ENCODE measurements at places on chromosomes 1 and 21. TPM values are rescaled to one million over a fixed set of nuclear protein-coding genes. Genes with fewer than 3 reads are reported as not detected.

DNA sequence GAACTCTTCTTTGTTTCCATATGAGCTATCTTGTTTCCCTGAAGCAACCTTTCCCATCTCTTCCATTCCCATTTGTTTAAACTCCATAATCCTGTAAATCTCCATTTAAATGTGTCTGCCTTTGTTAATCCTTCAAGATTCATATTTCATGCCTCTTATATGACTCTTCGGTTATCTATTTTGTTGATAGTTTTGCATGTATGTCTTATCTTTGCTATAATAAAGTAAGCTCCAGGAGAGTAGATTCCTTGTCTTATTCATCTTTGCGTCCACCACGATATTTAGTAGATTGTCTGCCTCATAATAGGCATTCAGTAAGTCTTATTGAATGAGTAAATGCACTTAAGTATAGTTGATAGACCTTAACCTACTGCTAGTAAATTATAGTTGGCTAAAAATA, 18.4 kb downstream of the CLIC4 start:
- DNase-seq, result no peak

- DNase-seq, result no peak
Measured at GRCh38 chr1:160204526-160205241, 500 bp upstream of the PEA15 start.

- no peak for DNase-seq
Measured at GRCh38 chr1:170929835-170930554, 5.3 kb upstream of the MROH9 start.

DNA sequence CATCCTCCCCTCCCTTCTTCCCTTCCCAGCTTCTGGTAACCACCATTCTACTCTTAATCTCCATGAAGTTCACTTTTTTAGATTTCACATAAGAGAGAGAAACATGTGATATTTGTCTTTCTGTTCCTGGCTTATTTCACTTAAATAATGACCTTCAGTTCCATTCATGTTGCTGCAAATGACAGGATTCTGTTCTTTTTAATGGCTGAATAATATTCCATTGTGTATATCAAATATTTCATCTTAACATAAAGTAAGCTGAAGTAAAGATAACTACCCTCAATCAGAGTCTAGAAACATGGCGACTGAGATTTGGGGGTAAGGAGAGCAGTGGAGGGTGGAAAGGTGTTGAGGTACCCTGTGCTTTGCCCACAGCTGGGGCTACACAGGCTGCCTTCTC, 68.9 kb downstream of the RHOU start:
- DNase-seq, result no peak

- no peak for DNase-seq
Measured at GRCh38 chr1:157170677-157171515, 32.7 kb upstream of the ETV3 start.

- no peak for DNase-seq
Measured at GRCh38 chr1:243926803-243927245, 76.8 kb upstream of the AKT3 start.

- peak; percentile 93 for DNase-seq
Measured at GRCh38 chr1:39845569-39846566, 37.4 kb downstream of the TRIT1 start.

- no peak for DNase-seq
Measured at GRCh38 chr1:184632415-184633175, 122.1 kb downstream of the EDEM3 start.

- no peak for DNase-seq
Measured at GRCh38 chr1:245409341-245410195, 254.8 kb downstream of the KIF26B start.

- DNase-seq, result no peak
Measured at GRCh38 chr1:91402023-91402422, 2.6 kb downstream of the HFM1 start.

Gene PEX11B
- total RNA-seq, result 21.1 TPM

GRCh38 chr1:37473431-37474045, 842 bp upstream of the ZC3H12A start:
- DNase-seq, result no peak

DNA sequence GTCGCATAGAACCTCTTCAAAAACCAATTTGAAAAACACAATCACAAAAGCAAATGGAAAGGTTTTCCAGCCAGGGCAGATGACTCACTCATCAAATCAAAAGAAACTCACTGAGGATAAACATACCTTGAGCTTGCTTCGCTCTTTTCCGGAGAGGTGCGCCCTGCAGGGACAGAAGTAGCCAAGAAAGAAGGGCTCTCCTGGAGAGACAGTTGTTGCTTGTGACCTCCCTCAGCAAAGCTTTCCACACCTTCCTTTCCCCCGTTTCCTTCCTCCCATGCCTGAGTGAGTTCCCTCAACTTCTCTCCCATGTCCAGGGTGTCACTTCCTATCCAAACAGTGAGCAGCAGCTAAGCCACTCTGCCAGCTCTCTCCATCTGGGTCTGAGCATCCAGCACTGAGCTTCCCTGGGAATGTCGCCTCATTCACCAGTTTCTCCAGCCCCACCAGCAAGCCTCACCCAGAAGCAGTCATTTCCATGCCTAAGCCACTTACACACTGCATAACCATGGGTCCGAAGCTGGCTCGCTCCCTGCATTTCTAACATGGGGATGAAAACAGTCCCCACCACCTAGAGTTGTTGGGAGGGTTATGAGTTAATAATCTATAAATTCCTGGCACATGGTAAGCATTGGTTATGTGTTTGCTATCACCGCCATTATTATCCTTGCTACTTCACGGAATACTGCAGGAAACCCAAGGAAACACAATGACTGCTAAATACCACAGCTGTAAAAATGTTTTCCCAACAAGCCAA, 75.0 kb downstream of the PTPN14 start:
- DNase-seq, result peak; percentile 50

DNA sequence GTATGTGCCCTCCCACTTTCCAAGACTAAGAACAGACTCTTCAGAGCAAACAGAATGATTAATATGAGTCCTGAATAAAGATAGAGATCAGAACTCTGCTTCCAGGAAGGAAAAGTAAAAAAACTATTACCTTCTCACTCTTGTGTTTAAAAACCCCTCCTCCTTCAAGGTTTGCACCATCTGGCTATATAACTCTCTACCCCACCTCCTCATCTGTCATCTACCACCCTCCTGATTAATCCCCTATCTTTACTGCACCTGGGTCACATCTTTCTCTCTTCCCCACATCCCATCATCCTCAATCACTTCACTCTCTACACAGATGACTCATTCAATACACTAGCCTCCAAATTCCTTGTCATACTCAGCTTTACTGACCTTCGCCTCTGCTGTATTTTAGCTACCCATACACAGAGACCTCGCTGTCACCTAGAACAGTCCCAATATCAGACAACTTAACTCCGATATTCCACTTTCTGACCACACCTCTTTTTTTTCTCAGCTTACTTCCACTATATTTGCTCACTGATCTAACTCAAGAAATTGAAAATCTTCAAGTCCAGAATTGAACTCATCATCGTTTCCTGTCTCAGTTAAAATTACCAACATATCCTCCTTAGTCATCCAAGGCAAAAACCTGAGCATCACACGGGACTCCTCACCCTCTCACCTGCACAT, 3.7 kb downstream of the SCMH1 start:
- DNase-seq, result no peak

DNA sequence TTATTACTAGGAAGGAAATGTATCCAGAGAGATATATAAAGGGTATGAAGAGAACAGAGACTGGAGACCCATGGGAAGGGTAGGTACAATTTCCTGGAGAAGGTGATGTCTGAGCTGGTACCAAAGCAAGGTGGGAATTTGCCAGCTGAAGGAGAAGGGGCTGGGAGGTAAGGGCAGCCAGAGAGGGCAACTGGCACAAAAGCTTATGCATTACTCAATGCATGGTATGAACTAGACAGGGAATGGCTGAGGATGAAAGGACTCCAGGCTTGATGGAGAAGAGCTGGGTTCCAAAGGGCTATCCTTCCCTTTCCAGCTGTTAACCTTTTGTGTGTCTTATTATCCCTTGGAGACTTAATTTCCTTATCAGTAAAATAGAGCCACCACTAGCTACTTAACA, 113.6 kb upstream of the GADD45A start:
- DNase-seq, result no peak

DNA sequence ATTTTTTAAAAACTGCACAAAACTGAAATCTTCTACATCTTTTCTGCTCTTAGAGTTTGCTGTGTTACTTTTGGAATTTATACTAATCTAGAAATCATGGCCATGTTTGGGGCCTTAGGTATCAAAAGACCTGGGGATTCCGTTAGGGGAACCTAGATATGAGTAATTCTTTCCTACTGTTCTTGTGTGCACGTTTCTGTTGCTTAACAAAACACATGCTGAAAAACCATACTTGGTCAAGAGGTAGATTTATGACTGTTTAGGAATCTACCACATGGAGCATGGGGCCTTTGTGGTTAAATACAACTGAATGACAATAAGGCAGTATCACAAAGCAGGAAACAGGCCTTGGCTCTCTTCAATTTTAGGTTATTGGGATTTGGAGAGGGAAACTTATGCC, 291.9 kb upstream of the USP25 start:
- no peak for DNase-seq

Gene SPATA21
- total RNA-seq, result not detected

DNA sequence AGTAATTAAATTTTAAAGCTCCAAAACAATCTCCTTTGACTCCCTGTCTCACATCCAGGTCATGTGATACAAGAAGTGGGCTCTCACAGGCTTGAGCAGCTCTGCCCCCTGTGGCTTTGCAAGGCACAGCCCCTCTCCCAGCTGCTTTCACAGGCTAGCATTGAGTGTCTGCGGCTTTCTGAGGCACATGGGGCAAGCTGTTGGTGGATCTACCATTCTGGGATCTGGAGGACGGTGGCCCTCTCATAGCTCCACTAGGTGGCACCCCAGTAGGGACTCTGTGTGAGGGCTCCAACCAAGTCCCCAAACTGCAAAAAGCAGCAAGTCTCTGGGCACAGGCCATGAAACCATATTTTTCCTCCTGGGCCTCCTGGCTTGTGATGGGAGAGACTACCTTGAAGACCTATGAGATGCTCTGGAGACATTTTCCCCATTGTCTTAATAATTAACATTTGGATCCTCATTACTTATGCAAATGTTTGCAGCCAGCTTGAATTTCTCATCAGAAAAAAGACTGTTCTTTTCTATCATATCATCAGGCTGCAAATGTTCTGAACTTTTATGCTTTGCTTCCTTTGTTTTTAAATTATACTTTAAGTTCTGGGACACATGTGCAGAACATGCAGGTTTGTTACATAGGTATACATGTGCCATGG, 554.1 kb upstream of the OLFM3 start:
- DNase-seq, result no peak

GRCh38 chr1:241167121-241167630, 189.8 kb downstream of the RGS7 start:
- DNase-seq, result peak; percentile 21

GRCh38 chr1:226063977-226064815, 1.7 kb downstream of the H3-3A start:
- no peak for DNase-seq

DNA sequence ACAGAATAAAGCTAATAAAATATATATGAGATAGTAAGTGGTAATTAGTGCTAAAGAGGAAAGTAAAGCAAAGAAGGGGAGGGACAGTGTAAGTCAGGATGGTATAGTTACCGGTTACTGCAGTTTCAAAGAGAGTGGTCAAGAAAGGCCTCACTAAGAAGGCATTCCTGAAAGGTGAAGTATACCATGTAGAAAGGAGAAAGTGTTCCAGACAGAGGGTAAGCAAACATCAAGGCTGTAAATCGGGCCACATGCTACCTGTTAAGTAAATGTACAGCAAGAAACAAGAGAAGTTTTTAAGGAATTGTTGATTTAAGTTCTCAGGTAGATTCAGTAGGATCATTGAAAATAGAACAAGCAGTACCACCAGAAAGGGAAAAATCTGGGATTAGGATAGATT, 9.7 kb downstream of the DESI2 start:
- no peak for DNase-seq

DNA sequence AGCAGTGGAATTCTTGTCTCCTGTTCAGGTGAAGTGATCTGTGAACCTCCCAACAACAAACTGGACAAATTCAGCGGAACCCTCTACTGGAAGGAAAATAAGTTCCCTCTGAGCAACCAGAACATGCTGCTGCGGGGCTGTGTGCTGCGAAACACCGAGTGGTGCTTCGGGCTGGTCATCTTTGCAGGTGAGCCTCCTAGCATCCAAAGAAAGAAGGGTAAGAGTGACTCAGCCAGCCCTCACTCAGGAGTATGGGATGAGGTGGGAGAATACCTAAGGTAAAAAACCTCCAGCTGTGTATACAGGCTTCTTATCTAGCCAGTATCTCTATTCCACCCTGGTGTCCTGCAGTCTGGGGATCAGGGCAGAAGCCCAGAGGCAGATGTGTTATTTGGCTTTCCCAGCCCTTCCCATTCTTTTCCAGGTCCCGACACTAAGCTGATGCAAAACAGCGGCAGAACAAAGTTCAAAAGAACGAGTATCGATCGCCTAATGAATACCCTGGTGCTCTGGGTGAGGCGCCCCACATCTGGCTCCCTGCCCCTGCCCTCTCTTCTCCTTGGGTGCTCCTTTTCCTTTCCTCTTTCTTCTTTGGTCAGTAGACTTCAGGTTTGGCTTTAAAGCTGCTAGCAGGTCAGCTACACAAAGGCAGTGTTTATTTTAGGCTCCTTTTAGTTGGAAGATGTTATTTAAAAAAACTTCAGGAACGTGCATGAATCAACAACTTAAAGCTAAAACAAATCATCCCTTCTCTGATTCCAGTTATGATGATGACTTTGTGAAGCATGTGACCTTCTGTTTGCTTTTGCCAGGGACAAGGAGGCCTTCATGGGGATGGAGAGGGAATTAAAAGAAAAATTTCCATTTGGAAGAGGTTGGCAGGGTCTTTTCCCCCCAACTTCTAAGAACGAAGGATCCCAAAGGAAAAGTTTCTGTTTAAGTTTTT, 9.0 kb downstream of the ATP8B2 start:
- DNase-seq, result no peak

- no peak for DNase-seq
Measured at GRCh38 chr1:200971428-200971903, 52.0 kb downstream of the KIF21B start.

Gene KIF26B
- 0.13 TPM for total RNA-seq

DNA sequence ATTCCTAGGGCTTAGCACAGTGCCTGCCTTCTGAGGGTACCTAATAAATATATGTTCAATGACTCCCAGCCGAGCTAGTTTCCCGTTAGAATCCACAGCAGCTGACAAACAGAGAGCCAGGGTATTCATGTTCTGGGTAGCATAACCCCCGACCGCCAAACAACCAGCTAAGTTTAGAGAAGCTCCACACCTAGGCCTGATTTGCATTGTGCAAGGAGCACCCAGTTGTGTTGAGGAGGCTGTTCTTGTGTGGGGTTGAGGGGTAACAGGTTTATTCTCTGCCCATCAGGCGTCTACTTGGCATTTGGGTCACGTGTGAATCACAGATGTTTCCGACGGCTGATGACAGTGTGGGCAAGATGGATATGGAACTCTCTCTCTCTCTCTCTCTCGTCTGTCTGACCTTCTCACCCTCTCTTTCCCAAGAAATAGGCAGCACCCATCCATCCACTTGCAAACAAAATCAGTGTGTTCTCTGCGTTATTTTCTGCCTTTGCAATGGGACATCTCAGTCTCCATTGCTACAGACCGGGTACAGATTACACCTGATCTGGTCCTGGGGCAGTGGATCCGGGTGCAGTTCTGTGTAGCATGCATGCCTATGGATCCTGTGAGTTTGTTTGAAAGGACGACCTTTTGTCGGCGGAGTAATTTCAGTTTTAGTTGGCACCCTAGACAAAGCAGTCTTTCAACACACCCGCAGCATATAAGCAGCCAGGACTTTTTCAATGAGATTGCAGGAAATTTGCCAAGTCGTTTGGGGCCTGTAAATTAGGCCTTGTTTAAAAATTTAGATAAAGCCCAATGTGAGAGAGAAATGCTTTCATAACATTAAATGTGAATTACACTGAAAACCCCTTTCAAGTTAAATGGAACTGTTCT, 29.4 kb downstream of the KAZN start:
- DNase-seq, result no peak

Gene PSMD4
- 157 TPM for total RNA-seq

GRCh38 chr1:211305044-211305443, 21.6 kb upstream of the TRAF5 start:
- DNase-seq, result no peak

Data from esophagus muscularis mucosa (tissue), 4 donors.